ENCODE measurements at places on chromosomes 5 and 9. TPM values are rescaled to one million over a fixed set of nuclear protein-coding genes. Genes with fewer than 3 reads are reported as not detected.

DNA sequence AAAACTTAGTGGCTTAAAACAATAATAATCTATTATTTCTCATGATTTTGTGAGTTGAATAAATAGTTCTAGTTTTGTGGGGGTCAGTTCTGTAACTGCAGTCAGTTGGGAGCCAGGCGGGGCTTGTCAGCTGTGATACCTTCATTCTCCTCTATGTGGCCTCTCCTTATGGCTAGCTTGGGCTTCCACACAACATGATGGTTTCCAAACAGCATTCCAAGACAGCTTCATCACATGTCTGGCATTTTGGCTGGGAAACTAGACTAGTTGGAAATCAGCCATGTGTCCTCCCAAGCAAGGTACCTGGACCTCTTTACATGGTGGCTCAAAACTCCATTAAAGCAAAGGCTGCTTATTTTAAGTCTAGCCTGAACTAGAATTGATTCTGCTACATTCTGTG lies 61.4 kb upstream of the RANBP3L start:
- no peaks in the 10 kb centered on the region for H3K27me3 ChIP-seq
- H3K4me1 ChIP-seq = no peaks in the 10 kb centered on the region
- H3K27ac ChIP-seq = no peak overlapping the region
- no peak for DNase-seq
- H3K36me3 ChIP-seq = no peaks in the 10 kb centered on the region

Gene LRRC26
- not detected for total RNA-seq

DNA sequence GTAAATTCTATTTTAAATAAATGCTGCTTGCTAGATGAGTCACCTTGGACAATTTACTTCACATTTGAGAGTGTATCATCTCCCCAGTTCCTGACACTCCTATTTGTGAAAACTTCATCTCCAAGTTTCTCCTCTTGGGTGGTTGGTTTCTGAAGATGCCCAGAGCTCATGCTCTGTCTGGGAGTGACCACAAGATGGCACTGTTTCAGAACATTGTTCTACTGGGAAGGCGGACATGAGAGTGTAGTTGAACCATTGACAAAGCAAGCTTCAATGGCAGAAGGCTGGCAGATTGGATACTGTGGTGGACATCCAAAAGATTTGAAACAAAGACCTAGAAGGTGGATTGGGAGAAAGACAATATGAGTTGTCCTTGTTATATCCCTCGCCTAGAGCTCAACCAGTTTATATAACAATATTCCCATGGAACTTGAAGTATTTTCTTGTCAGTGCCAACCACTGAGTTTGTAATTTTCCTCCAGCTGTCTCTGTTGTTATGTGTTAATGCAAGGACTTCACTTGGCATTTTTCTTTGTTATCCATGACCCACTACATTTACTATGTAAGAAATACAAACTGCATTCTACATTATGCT lies 234.3 kb upstream of the ANKH start:
- H3K27me3 ChIP-seq = no peaks in the 10 kb centered on the region
- H3K36me3 ChIP-seq = no peaks in the 10 kb centered on the region
- DNase-seq = no peak
- H3K4me1 ChIP-seq = no peaks in the 10 kb centered on the region

Gene GABRA6
- total RNA-seq = not detected

Gene PCDHGC3
- 0.15 TPM for total RNA-seq

Data from CD8-positive, alpha-beta memory T cell (primary cell).